HCT116 (cell line): ENCODE measurements at places on chromosomes 4 and X.
A peak's percentile ranks its signal among the peaks of the same experiment; 100 is the strongest.

DNA sequence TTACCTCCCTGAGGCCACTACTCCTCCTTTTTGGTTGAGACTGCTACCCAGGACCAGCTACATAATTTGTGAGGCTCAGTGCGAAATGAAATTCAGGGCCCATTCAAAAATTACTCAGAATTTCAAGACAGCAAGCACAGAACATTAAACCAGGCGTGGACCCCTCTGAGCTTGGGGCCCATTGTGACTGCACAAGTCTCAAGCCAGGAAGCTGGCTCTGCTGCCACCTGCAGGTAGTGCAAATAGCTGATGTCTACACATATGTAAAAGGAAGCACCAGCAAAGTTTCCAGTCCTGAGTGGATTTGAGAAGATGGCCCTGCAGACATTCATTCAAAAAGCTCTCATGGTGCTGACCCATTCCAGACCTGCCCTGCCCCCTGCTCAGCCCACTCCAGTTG is 213.4 kb upstream of the LNX1 start:
- peak; percentile 24 for DNase-seq

GRCh38 chrX:132094164-132094563 is 33.7 kb downstream of the FRMD7 start:
- DNase-seq: no peak

DNA sequence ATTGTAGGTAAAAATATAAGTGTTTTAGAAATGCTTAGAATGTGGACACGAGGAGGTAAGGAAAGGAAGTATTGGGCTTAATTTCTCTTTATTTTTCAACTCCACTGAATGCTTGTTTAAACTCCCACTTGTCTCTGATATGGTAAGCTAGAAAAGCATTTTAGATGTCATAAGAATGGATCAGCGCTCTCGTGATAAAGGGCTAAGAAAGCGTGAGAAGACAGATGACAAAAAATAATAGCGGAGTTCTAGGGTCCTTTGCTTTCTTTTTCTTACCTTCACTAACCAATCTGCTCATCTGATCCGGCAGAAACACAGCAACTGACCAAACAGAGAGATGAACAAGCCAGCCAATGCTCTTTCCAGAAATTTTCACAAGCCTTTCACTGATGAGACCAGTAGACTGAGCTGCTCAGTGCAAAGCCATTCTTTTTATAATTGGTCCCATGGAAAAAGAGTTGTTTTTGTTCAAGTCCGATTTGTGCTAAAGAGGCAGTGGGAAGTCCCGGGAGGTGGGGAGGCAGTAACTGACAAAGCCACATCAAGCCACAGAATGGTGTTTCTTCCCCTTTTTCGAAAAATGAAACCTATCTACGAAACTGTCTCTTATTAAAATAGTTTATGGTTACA is at the start of gene TASL:
TSS of gene TASL (minus strand) at position 405 of the 630 bp plus-strand sequence. CDS start 17,411 bp downstream, outside the sequence.
- no peak for DNase-seq

GRCh38 chr4:43047058-43047457 is 154.5 kb downstream of the GRXCR1 start:
- DNase-seq: no peak

- no peak for DNase-seq
Observed at GRCh38 chrX:48974574-48974973, 2.9 kb upstream of the KCND1 start.

DNA sequence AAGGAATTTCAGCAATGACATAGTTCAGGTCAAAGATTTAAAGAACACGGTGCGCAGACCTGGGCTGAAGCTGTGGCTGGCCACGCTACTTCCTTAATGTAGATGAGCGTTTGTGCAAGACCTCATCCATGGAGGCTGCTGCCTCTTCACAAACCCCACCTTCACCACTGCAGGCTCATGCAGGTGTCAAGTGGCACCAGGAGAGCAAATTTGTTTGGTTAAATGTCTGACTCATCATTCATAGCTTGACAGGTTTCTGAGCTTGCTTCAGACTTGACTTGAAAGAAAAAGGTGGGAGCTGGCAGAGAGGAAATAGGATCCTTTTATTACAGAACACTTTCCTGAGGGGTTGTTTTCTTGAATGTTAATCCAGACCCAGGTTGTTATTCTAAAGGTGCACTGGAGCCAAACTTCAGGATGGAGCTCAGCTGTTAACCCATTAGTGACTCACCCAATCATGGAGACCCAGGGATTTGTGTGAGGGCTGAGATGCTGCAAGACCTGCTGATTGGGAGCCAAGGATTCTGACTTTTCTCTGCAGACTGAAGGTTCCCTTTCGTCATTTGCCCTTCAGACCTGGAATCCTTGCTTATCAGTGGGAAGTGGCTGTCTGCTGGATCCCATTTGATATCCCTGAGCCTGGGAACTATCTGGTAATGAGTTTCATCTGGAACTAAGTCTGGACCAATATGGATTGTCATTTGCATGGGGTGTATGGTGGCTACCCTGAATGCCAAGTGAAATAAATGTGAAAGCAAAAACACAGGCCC is 315.3 kb downstream of the PTTG2 start:
- DNase-seq: peak; percentile 37

GRCh38 chrX:30627818-30628652 is 25.2 kb upstream of the GK start:
- no peak for DNase-seq

DNA sequence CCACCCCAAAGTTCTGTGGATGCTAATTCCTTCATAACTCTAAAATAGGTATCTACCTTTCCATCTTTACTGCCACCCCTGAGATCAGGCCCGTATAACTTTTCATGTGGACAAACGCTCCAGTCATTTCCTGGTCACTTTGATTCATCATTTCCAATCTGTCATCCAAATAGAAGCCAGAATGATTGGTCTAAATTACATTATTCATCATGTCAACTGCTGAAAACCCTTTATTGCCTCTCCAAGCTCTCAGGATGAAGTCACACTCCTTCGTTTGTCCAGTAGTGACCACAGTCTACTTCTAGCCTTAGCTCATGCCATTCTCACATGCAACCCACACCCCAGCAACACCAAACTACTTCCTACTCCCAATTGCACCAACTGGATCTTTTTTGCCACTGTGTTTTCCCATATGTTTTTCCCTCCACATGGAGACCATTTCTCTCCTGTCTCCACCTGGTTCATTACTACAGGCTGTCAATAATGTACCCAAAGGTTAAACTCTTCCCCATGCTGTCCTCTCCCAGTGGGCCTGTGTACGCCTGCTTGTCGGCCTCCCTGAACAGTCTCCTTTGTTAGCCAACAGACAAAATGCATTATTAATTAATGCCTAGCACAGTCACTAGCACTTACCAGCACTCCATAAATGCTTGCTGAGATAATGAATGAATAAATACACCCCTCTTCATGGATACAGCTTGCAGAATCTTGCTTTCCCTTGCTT is 382.6 kb upstream of the NOCT start:
- no peak for DNase-seq

- peak; percentile 33 for DNase-seq
Observed at GRCh38 chr4:171880136-171880535, 66.9 kb downstream of the GALNTL6 start.

GRCh38 chr4:92235731-92236130 is 68.0 kb upstream of the GRID2 start:
- no peak for DNase-seq

GRCh38 chrX:107738272-107738671 is 37.3 kb downstream of the TSC22D3 start:
- DNase-seq: no peak

DNA sequence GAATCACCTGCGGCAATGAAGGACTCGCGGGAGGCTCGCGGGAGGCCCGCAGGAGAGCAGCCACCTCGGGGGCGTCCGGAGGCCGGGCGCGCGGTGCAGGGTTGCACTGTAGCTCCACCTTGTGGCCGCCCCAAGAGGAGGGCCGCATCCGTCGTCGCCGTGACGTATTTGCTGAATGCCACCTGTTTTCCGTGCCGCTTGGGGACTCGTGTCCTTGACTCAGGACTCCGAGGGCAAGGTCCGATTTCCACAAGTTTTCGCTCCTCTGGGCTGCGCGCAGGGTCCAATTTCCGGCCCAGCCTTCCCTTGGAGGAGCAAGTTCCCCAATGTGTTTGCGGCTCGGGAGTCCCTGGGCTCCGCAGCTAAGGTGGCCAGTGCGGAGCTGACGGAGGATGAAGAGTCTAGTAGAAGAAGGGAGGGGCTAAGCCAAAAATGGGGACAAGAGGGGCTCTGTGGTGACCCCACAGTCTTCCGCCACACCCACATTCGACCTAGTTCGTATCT is 10.7 kb upstream of the DLG3 start:
- DNase-seq: peak; percentile 49

DNA sequence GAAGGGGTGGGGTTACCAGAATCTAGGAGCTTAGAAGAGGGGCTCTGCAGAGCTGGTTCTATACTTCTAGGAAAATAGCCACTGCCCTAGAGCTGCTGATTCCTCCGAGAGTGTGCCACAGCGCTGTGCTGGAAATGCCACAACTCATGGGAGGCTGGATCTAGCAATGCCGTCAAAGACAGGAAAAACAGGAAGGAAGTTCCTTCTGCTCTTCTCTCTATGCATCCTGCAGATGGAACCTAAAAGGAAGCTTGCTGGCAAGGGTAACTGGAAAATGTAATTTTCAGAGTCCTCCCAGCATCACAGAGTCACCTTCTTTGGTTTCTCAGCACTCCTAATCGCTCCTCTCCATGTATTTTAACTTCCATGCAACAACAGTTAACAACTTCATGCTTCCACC is 121.2 kb upstream of the TLL1 start:
- DNase-seq: no peak

DNA sequence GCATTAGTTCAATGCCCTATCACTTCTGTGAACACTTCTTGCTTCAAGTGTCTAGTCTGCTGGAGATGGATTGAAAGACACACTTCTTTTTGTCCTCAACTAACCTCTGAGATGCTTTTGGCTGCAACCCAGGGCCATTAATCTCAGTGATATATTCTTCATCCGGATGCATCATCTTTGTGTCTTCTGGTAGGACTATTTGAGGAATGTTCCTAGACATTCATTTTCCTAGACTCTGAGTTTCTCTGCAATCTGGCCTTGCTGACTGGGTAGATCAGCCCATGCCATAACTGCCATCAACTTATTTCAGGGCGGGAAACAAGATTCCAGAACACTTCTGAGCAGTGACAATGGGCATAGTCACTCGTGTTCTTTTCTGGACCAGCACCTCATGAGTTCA is 329.4 kb downstream of the PDGFC start:
- no peak for DNase-seq

DNA sequence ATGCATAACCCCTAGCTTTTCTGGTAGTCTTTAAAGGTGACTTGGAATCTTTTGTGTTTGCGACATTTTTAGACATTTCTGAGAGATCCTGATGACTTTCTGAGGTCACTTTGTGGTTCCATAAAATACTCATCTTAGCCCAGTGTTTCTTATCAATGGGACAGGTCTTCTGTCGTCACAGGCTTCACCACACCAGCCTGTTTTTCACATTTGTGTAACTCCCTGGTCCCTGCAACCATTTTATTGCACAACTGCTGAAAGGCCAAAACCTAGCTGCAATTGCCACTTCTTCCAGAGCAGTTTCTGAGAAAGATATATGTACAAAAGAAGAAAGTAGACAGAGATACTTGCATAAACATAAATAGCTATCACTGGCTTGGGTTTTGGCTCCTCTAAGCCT is 120.9 kb downstream of the IL15 start:
- no peak for DNase-seq

GRCh38 chr4:184448141-184448540 is 26.2 kb downstream of the IRF2 start:
- DNase-seq: no peak
